ENCODE measurements at places on chromosomes 2 and 18.
A peak's percentile ranks its signal among the peaks of the same experiment; 100 is the strongest.

- DNase-seq, result peak; percentile 55
Observed at GRCh38 chr2:216315802-216316603, 56.3 kb downstream of the MARCHF4 start.

- no peak for DNase-seq
Observed at GRCh38 chr2:168217920-168218319, 29.5 kb downstream of the STK39 start.

GRCh38 chr2:158756976-158757375 lies 38.1 kb upstream of the DAPL1 start:
- peak; percentile 17 for DNase-seq

DNA sequence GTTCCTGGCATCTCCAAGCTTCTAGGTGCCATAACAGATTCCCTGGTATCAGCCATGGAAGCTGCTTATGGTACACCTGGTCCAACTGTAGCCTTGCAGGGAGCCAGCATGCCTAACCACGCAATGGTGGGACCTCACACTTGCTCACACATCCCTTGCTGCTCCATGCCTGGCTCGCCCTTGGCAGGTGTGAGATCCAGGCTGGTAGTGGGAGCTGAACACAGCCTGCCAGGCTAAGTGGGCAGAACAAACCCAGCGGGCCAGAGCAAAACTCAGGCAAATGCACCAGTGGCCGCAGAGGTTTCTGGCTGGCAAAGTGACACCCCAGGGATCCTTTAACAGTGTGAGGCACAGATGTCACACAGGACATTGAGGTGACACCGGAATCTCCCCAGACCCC lies 185.8 kb downstream of the NDUFA10 start:
- no peak for DNase-seq

GRCh38 chr18:66317243-66318090 lies 286.4 kb downstream of the CDH19 start:
- no peak for DNase-seq

GRCh38 chr18:69935319-69936190 lies 12.1 kb downstream of the CD226 start:
- DNase-seq, result no peak

DNA sequence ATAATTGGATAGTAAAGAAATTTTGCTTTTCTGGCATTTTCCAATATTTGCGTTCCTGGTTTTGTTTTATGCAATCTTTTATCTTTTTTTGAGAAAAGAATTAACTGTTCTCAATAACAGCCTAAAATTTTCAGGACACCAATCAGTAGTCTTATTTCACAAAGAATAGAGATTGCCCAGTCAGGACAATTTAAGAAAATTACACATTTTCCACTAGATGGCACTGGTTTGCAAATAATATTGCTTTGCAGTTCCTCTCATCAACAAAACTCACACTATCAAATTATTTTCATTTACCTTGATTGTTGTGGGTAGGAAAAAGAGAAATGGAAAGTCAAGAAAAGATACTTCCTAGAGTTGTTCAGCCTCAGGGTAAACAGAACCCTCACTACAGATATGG lies 2.4 kb upstream of the RBM45 start:
- peak; percentile 48 for DNase-seq

DNA sequence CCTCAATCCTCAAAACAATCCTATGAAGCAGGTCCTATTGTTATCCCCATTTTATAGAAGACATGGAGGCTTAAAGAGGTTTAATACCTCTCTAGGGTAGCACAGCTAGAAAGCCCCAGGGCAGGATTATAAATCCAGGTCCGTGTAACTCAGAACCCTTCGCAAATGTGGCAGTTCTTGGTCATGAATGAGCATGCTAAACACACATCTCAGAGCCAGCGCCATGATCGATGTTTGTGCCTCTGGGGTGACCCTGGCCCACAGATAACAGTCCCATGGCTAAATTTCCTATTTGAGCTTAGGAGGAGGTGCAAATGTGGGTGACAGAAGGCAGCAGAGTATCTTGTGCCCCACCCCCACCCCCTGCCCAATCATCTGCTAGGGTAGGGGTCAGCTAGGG lies 17.5 kb downstream of the DNMT3A start:
- no peak for DNase-seq

DNA sequence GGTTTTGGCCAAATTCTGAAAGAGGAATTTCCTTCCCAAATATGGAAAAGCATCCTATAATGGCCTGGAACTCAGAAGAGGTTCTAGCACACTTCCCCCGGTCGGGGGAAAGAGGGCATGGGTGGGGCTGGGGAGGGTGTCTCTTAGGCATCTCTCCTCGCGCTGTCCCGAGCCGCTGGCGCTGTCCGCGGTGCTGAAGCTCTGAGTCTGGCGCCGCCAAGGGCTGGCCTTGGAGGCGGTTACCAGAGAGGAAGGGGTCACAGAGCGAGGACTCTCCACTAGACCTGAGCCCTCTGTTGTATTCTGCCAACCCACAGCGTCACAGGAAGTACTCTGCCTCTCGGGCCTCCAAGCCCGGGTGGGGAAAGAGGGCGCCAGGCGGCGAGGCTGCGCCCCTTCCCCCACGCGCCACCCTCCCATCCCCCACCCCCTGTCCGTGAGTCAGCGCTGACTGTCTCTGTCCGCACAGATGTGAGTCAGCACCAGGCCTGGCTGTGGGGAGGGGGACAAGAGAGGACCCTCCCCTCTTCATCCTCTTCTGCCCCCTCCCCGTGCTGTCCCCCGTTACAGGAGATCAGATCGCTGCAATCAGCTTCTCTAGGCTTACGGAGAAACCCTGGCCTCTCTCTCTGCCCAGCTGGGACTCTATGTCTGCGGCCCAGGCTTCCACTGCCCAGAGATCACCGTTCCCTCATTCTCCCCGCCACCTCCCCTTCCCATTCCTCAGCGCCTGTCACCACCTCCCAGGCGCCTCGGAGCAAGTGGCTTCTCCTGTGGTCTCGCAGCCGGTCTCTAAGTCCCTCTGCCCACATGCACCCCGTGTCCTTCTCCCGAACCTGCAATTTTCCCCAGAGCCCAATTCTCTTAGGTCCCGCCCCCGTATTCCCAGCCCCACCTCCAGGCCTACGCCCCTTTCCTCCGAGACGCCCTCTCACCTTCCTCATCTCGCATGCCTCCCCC lies 779 bp downstream of the PTPRN start:
- peak; percentile 74 for DNase-seq

DNA sequence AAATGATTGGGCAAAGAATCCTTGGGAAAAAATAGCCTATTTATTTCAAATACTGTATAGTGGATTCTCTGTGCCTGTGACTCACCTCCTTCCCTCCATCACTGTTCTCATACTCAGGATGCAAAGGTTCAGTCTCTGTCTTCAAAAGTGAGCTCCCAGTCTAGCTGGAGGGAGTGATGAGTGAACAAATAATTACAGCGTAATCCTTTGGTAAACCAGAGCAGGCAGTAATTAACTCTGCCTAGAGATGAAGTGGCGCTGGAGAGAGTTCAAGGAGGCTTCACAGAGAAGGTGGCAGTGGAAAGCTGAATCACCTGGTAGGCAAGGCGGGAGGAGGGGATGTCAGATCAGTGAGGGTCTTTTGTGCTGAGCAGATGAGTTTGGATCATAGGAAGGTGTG lies 6.5 kb downstream of the DGUOK start:
- DNase-seq, result no peak

DNA sequence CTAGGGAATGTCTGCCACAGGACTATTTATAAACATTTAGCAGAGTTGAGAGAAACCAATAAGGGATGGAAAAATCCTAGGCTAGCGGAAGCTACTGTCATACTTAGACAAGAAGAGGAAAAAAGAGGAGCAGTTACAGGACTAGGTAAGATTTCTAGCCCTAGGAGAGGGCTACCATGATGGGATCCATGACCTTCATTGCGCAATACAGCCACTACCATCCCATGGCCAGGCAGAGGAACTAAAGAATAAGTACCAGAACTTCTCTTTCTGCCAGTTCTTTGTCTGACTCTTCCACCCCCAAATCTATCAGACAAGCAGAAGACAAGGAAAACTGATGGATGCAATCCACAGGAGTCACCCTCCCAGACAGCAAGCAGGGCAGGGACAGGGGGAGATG lies 417.0 kb upstream of the CHST9 start:
- no peak for DNase-seq

DNA sequence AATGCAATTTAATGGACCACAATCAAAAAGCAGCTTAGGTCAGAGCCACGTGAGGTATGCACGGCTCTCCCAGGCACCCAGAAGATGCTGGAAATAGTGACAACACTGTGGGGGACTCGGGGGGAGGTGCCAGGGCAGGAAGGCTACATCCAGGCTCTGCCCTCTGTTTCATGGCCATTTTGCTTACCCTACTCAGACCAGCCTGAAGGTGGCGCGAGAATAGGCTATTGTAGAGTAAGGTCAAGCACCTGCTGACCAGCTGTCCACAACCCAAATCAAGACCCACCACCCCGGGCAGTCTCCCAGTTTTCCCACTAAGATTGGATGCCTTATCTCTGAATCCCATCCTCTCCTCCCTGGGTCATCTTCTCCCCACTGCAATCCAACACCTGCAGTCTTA lies 115.7 kb downstream of the VIT start:
- DNase-seq, result no peak

DNA sequence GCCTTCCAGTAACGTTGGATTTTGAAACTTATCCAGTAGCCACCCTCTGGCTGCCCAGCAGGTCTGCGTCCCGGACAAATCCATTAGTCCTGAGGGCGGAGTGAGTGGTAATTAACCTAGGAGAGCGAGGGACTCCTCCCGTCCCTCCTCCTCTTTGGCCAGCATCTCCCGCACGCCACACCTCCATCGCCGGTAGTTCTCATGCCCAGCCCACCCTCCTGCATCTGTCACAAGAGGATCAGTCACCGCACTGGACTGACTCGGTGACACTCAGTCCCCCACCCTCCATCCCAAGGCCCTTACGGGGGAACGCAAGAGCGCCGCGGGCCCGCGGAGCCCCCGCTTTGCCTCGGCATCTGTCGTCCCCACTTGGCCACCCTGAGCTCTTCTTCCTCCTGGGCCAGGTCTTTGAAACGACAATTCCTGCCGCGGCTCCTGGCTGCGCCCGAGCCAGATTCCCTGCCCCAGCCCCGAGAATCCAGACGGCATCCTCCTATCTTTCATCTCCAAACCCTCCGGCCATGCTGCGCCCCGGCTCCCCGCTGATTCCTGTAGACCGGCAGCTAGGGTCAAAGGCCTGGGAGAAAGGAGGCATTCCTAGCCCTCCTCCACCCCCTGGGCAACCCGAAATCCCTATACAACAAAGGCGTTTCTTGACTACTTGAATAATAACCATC lies 77.5 kb downstream of the EIF2AK3 start:
- DNase-seq, result no peak

DNA sequence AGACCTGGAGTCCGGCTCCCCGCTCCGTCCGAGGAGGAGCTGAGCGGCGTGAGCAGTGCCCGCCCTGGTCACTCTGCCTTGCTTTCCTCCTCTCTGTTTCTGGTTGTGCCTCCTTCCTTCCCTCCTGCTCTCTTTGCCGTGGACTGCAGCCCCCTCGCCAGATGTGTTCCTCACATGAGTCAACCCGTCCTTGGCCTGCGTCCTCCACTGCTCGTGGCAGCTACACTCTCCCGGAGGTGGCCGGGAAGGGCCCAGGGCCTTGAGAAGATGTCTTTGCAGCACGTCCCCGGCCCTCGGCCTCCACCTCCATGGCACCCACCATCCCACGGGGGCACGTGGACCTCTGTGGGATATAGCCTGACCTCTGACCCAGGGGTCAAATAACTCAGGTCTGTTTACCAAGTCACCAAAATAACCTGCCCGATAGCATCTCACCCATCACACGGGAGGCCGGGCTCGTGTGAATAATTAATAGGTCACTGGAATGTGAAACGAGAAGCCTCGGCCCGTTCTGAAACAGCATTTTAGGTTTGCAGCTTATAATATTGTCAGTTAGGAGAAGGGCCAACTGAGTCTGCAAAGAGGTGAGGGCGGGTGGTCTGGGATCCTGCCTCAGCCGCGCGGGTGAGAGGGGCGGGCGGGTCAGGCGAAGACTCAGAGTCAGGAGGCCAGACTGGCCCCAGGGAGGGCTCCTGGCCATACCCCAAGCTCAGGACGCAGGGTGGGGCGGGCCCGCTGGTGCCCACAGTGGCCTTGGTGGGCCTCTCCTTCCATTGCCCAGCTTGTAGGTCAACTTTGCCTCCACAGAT lies 42.6 kb downstream of the NFATC1 start:
- DNase-seq, result no peak

DNA sequence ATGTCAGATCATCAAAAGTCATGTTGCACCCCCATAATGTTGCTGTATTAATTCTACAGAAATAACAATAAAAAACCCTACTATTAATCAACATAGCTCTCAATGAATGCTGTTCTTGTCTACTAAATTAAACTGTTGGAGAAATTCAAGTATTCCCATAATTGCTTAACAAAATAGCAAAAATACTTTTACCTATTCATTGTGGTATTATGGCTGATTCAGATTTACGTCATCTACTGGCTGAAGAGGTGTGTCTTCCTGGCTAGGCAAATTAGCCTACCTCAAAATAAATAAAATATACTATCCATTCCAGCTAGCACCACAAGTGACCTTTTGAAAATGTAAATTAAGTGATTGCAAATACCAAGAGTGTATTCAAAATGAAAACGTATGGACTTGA lies 249.4 kb downstream of the MEIS1 start:
- DNase-seq, result peak; percentile 34

DNA sequence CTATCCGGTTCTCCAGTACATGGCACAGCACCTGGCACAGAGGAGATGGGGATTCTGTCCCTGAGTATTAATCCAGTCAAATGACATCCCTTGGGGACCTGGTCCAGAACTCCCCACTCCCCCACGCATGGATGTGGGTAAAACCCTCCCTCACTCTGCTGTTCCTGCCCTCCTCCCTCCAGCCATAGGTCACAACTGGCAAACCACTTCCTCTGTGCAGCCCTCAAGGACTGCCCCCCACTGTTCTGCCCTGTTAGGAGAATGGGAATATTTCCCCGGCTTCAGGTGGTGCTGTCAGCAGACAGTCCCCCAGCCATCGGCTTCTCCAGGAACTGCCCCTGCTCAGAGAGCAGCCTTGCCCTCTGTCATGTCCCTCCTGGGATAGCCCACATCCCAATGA lies 1.5 kb upstream of the TFCP2L1 start:
- no peak for DNase-seq

DNA sequence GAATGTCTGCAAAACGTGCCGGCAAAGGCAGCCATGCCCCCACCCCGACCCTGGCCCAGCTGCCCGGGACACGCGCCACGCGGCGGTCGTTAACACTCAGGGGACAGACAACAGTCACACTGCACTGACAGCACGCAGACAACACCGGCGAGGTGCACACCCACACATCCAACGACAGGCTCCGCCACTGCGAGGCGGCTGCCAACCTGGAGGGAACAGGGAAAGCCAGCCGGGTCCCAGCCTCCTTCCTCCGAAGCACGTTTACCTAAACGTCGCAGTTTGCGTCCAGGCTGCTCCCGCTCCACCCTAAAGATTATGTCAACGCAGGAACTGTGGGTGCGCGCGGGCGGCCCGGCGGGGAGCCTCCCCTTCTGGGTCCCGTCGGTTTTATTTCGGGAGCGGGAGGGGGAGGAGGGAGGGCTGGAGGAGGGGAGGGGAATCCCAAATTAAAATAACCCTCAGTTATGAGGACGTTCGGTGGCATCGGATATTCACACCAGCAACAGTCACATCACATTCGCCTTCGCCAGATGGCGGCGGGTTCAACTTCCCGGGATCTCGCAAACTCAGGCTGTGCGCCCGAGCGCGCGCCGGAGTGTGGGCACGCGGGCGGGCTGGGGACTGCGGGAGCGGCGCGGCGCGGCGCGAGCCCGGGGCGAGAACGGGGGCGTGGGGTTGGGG lies 644 bp downstream of the PTGR3 start:
- DNase-seq, result no peak

GRCh38 chr18:62452280-62452831 lies 70.5 kb upstream of the ZCCHC2 start:
- peak; percentile 25 for DNase-seq
